ENCODE measurements at places on chromosomes 1 and 21.

DNA sequence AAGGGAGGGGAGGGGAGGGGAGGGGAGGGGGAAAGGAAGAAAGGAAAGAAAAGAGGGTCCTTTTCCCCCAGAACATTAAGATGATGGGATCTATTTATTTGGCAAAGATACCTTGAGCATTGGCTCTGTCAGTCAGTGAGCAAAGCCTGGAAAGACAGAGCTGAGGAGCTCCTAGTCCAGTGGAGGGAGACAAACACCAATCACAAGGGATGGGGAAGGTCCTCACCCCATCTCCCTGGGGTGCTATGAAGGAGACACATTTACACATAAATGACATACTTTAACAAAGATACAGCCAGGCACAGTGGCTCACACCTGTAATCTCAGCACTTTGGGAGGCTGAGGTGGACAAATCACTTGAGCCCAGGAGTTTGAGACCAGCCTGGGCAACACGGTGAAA is 154.9 kb upstream of the TIAM1 start:
- H3K4me3 ChIP-seq: no peak overlapping the region
- no peaks in the 10 kb centered on the region for H3K4me1 ChIP-seq
- peaks cover 4% of the 10 kb centered on the region for H3K36me3 ChIP-seq
- DNase-seq: no peak
- H3K27ac ChIP-seq: no peak overlapping the region

GRCh38 chr1:98352378-98352777 is 309.1 kb upstream of the SNX7 start:
- no peak for DNase-seq
- no peaks in the 10 kb centered on the region for H3K4me1 ChIP-seq
- H3K27me3 ChIP-seq: peaks cover 4% of the 10 kb centered on the region
- no peaks in the 10 kb centered on the region for H3K36me3 ChIP-seq
- no peak overlapping the region for H3K4me3 ChIP-seq

- no peak for DNase-seq
- H3K4me1 ChIP-seq: no peaks in the 10 kb centered on the region
- H3K36me3 ChIP-seq: no peaks in the 10 kb centered on the region
- peak overlapping the region; percentile 26 for H3K4me3 ChIP-seq
- peaks cover 42% of the 10 kb centered on the region for H3K27me3 ChIP-seq
Measured at GRCh38 chr1:228060458-228061190, 21.9 kb upstream of the ARF1 start.

- no peaks in the 10 kb centered on the region for H3K36me3 ChIP-seq
- no peak overlapping the region for H3K4me3 ChIP-seq
- no peak for DNase-seq
- H3K27me3 ChIP-seq: peaks cover 55% of the 10 kb centered on the region
- no peak overlapping the region for H3K27ac ChIP-seq
- peaks cover 17% of the 10 kb centered on the region for H3K4me1 ChIP-seq
Measured at GRCh38 chr1:85583611-85584263, 3.2 kb downstream of the CCN1 start.

DNA sequence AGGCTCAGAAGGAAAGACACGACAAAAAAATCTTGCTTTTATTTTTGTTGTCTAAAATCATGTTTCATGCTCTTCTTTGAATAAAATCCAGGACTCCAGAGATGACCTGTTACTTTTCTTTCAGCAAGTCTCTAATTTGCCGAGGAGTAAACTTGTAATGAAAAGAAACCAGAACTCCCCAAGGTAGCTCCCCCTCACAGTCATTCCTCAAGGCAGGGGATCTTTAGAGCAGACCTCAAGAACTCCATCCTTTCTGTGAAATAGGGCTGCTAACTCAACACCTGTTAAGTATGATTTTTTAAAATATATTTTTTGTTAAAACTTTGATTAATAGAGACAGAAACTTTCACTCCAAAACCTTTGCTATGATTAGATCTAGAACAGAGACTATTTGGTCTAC is 82.7 kb upstream of the ABCD3 start:
- H3K4me3 ChIP-seq: no peak overlapping the region
- H3K36me3 ChIP-seq: no peaks in the 10 kb centered on the region
- no peaks in the 10 kb centered on the region for H3K4me1 ChIP-seq
- no peak overlapping the region for H3K27ac ChIP-seq
- no peak for DNase-seq
